ENCODE measurements at places on chromosomes 2 and 18.

DNA sequence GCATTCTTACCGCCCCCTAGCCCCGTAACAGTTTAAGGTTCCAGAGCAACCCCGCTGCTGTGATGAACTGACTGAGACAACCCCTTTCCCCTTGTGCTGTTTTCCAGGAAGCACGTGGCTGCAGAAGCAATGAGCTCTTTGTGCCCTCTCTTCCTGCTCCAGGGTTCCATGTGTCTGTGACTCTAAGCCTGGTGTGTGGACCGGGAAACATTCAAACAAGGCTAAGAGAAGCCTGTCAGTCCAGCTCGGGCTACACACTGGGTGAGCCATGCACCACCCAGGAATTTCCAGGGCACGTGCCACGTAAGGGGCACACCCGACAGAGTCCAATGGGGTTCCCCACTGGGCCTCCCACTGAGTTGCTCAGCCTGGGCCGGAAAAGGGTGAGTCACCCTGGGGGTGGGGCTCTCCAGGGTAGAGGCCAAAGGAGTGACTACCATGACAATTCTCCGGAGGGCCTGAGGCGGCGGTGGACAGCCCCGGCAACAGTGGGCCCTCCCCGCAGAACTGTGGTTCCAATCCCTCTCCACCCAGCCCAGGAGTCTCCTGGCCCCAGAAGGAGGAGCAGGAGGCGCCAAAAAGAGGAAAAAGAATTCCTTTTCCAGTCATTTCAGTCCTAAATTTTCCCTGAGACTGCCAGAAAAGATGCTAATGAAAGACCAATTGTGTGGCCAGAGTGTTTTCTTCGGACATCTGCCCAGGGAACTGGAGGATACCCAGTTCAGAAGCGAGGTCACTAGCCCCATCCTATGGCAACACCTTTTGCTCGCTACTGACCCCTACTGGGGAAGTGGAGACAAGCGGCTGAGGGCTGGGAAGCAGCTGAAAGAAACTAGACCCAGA is 157.8 kb upstream of the SLC1A4 start:
- peak overlapping the region; percentile 58 for H3K27ac ChIP-seq
- H3K4me1 ChIP-seq: peaks cover 9% of the 10 kb centered on the region
- DNase-seq: peak; percentile 79
- H3K4me3 ChIP-seq: no peak overlapping the region
- H3K27me3 ChIP-seq: no peaks in the 10 kb centered on the region

GRCh38 chr2:186098821-186099220 is 360.2 kb downstream of the FSIP2 start:
- no peak overlapping the region for H3K27ac ChIP-seq
- no peaks in the 10 kb centered on the region for H3K27me3 ChIP-seq
- H3K36me3 ChIP-seq: no peaks in the 10 kb centered on the region
- H3K4me3 ChIP-seq: no peak overlapping the region

DNA sequence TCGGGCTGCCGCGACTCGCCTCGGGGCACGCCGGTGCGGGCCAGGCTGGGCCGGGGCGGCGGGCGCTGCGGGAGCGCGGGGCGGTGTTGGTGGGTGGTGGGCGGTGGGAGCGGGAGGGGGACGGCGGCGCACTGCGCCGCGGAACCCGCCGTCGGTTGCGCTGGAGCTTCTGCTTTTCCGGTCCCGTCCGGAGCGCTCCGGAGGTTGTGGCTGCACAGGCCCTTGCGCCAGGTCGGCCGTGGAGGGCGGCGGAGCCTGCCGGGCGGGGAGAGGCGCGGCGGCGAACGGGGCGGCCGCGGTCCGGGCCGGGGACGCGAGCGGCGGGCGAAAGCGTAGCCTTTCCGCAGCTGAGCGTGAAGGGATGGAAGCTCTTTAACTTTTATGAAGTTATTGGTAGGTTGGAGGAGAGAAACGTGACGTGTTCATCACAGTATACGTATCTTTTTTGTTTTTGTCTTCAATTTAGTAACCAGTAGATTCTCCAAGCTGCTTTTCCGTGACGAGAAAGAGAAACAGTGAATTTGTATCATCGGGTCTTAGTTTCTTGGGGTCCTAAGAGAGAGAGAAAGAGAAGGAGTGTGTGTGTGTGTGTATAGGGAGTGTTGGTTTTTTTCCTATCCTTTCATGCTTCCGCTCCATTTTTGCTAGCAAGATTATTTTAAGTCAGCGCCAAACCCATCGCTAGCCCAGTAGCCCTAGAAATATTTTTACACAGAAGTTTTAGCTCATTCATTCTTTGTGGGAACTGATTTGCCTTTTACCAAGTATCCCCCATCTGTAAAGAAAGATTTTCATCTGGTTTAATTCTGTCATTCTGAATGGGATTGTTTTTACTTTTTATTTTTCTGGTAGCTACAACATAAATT is 535 bp downstream of the ATG4B start:
- H3K27ac ChIP-seq: peak overlapping the region; percentile 100
- H3K4me3 ChIP-seq: peak overlapping the region; percentile 93
- no peaks in the 10 kb centered on the region for H3K27me3 ChIP-seq
- H3K4me1 ChIP-seq: peaks cover 67% of the 10 kb centered on the region
- peaks cover 10% of the 10 kb centered on the region for H3K36me3 ChIP-seq

DNA sequence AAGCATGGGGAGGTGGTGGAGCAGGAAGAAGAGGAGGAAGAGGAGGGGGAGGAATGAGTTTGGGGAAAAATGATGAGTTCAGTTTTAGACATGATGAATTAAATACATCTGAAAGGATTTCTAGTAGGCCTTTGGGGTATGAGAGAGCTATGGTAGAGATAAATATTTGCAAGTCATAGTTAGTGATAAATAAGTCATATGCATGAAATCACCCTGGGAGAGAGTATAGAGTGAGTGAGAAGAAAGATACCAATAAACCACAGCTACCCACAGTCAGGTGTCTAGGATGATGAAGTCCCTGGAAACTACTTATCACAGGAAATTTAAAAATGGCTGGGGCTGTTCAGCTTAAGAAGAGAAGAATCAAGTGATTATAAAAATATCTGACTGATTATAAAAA is 240.5 kb downstream of the RDH14 start:
- no peak for DNase-seq
- no peaks in the 10 kb centered on the region for H3K4me1 ChIP-seq
- H3K27me3 ChIP-seq: no peaks in the 10 kb centered on the region
- H3K4me3 ChIP-seq: no peak overlapping the region
- H3K27ac ChIP-seq: no peak overlapping the region

DNA sequence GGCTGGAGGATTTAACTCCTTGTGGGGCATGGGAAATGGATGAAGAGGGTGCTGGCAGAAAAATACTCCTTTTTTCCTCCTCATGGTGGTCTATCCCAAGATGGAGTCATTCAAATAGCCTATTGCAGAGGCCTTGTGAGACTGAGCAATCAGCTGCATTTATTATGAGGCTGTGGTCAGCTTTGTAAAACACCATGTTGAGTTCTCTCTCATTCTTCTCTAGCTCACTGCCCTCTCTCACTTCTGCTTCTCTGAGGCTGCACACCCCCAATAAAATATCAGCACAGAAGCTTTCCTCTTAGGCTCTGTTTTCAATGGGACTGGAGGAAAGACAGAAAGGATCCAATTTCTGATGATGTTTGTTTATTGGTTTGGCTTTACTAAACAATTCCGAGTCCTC is 467.1 kb downstream of the ADCYAP1 start:
- H3K4me1 ChIP-seq: no peaks in the 10 kb centered on the region
- H3K27ac ChIP-seq: no peak overlapping the region
- H3K4me3 ChIP-seq: no peak overlapping the region
- DNase-seq: no peak
- no peaks in the 10 kb centered on the region for H3K36me3 ChIP-seq

GRCh38 chr2:45177870-45178269 is 168.6 kb upstream of the SIX2 start:
- no peak overlapping the region for H3K4me3 ChIP-seq
- H3K4me1 ChIP-seq: no peaks in the 10 kb centered on the region
- peaks cover 4% of the 10 kb centered on the region for H3K27me3 ChIP-seq
- H3K27ac ChIP-seq: no peak overlapping the region
- H3K36me3 ChIP-seq: no peaks in the 10 kb centered on the region
- DNase-seq: no peak

- H3K27me3 ChIP-seq: no peaks in the 10 kb centered on the region
- H3K36me3 ChIP-seq: no peaks in the 10 kb centered on the region
- H3K27ac ChIP-seq: peak overlapping the region; percentile 32
- H3K4me1 ChIP-seq: no peaks in the 10 kb centered on the region
- no peak overlapping the region for H3K4me3 ChIP-seq
- no peak for DNase-seq
Observed at GRCh38 chr18:6741232-6741663, 11.7 kb downstream of the ARHGAP28 start.

DNA sequence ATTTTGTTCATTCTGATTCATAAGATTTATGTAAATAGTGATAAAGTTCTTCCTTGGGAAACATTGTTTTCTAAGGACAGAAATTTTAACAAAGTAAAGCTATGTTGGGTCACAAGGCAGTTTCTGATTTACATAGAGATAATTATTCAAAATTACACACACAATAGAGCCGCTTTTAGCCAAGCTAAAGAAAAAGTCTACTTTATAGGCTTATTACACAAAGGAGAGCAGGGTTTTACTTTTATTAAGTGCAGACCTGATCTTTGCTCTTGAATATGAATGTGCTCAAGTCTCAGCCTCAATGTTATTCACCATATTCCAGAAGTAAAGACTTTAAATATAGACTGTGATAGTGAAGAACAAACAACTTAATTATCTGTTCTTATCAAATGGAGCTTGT is 787.8 kb upstream of the LINC00305 start:
- H3K27me3 ChIP-seq: no peaks in the 10 kb centered on the region
- no peak overlapping the region for H3K27ac ChIP-seq
- H3K36me3 ChIP-seq: no peaks in the 10 kb centered on the region
- H3K4me1 ChIP-seq: no peaks in the 10 kb centered on the region

- no peaks in the 10 kb centered on the region for H3K4me1 ChIP-seq
- H3K27me3 ChIP-seq: no peaks in the 10 kb centered on the region
- DNase-seq: no peak
- no peaks in the 10 kb centered on the region for H3K36me3 ChIP-seq
- no peak overlapping the region for H3K4me3 ChIP-seq
- peak overlapping the region; percentile 81 for H3K27ac ChIP-seq
Observed at GRCh38 chr2:85215448-85216401, 82.5 kb downstream of the TCF7L1 start.

GRCh38 chr18:8088626-8089025 is 520.6 kb upstream of the RAB12 start:
- no peak overlapping the region for H3K27ac ChIP-seq
- H3K36me3 ChIP-seq: no peaks in the 10 kb centered on the region
- H3K27me3 ChIP-seq: no peaks in the 10 kb centered on the region
- no peak overlapping the region for H3K4me3 ChIP-seq
- H3K4me1 ChIP-seq: no peaks in the 10 kb centered on the region
- DNase-seq: no peak

- H3K36me3 ChIP-seq: no peaks in the 10 kb centered on the region
- H3K27ac ChIP-seq: no peak overlapping the region
- no peaks in the 10 kb centered on the region for H3K4me1 ChIP-seq
- H3K27me3 ChIP-seq: no peaks in the 10 kb centered on the region
- DNase-seq: no peak
Observed at GRCh38 chr18:59582395-59582794, 114.8 kb downstream of the CCBE1 start.

DNA sequence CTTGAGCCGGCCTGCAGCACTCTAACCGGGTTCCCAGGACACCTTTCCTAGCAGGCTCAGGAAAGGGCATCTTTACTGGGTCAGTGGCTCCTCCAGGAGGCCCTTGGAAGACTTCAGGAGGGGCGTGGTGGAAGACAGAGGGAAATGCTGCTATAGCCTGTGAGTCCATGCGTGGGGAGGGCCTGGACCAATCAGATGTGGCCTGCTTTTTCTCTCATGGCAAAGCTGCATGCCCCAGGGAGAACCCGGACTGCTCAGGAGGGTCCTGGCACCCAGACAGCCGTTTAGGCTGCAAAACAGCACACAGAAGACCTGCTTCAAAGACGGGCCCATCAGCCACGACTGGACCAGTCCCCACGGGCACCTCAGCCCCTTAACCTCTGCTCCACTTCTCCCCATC is 84.4 kb downstream of the EIPR1 start:
- H3K27ac ChIP-seq: no peak overlapping the region
- H3K36me3 ChIP-seq: no peaks in the 10 kb centered on the region
- H3K4me3 ChIP-seq: no peak overlapping the region
- H3K27me3 ChIP-seq: no peaks in the 10 kb centered on the region
- DNase-seq: no peak

- H3K4me3 ChIP-seq: peak overlapping the region; percentile 98
- no peaks in the 10 kb centered on the region for H3K4me1 ChIP-seq
- peak overlapping the region; percentile 98 for H3K27ac ChIP-seq
- no peak for DNase-seq
- no peaks in the 10 kb centered on the region for H3K27me3 ChIP-seq
- H3K36me3 ChIP-seq: peaks cover 3% of the 10 kb centered on the region
Observed at GRCh38 chr18:56637176-56637575, 1.2 kb downstream of the TXNL1 start.

- H3K27ac ChIP-seq: no peak overlapping the region
- DNase-seq: no peak
- H3K4me3 ChIP-seq: no peak overlapping the region
Observed at GRCh38 chr2:172640389-172640788, 84.5 kb downstream of the PDK1 start.

GRCh38 chr2:223526106-223526505 is 76.1 kb downstream of the SCG2 start:
- H3K27ac ChIP-seq: no peak overlapping the region
- no peak overlapping the region for H3K4me3 ChIP-seq
- H3K36me3 ChIP-seq: no peaks in the 10 kb centered on the region
- H3K27me3 ChIP-seq: no peaks in the 10 kb centered on the region
- H3K4me1 ChIP-seq: no peaks in the 10 kb centered on the region
